IPS-NIHi11 (cell line): ENCODE measurements at places on chromosomes 6 and 20.

DNA sequence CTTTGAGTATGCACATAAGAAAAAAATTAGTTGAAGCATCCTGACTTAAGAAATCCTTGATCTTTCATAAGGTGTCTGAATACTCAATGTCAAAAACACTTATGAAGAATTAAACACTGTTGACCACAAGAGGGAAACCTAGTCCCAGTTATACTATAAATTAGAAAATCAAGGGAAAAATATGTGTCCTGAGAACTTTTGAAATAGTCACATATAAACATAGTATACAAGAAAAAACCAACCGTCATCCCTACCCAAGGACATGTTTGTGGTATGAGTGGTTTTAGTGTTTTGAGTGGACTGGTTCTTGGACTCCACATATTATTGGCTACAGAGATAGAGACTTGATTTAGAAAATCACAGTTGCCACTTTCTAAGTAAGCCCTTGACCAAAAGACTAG lies 7.6 kb upstream of the HLA-DRA start:
- DNase-seq = no peak

GRCh38 chr6:158808941-158809678 lies 10.1 kb downstream of the EZR start:
- DNase-seq = no peak

DNA sequence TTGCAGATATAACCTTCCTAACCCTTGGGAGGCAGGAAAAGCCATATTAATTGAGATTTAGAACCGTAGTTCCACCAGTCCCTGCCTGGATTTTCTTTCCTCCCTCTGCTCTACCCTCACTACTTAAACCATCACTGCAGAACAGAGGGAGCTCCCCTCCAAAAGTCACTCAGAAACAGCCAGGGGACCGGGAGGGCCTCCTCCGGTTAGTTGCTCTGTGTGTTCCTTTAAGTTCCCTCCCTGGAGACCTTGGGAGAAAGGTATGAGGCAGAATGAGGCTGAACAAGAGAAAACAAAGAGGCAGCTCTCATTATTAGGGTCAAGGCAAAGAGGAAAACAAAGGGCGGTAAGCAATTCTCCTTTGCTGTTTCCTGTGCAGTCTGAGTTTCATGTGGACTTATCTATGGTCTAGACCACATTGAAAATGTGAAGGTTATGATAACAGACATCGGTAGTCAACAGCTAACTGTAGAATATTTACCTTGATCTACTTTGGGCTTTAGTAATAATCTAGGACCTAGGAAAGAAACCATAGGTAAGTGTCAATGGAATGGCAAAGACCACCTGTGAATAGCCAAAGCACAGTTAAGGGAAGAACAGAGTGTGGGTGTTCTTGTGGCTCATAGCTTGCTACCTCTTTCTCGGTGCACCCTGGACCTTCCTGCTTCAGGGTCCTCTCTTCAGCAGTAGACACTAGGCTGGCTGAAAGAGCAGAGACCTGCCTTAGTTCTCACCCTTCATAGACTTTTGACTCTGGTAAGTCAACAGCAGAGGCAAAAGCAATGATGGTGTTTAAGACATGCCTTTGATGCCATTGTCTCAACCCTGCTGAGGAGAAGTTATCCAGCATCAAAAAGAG lies 250.9 kb upstream of the CITED2 start:
- no peak for DNase-seq

DNA sequence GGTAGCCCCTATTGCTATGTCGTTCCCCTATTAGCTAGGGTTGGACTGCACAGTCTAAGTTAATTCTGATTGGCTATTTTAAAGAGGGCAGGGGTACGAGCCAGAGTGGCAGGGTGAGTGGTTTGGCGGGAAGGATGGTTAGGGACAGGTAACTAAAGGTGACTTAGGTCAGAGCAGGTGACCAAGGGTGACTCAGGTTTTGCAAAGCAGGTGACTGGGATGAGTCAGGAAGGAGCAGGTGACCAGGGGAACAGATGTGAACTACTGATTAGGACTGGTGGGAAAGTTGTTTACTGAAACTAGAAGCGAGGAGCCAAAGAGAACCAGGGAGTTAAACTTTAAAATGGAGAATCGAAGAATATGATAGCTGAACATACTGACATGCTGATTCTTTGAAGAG lies 295.2 kb downstream of the GJA1 start:
- DNase-seq = no peak

GRCh38 chr6:21588481-21589351 lies 4.8 kb upstream of the SOX4 start:
- peak; percentile 43 for DNase-seq

DNA sequence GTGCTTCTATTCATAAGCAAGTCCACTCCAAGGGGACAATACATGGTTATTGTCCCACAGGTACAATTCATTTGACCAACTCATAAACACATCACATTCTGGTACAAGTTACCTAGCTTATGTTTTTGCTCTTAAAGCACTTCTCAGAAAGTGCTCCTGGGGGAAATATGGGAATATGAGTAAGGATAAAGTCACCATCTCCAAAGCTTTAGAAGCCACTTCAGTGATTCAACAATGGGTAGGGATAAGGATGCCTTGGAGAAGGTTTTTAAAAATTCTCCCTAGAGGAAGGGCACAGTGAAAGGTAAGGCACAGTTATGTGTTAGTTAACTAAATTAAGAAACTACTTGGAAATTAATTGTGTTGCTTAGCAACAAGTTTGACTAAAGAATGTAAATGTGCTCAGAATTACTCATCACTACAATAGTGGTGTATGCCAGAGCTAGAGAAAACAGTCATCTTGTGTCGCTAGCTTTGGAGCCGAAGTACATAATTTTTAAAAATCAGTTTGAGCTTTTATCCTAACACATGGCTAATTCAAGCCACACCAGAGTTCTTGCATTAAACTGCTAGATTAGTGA lies 39.5 kb upstream of the LAMP5 start:
- DNase-seq = no peak

DNA sequence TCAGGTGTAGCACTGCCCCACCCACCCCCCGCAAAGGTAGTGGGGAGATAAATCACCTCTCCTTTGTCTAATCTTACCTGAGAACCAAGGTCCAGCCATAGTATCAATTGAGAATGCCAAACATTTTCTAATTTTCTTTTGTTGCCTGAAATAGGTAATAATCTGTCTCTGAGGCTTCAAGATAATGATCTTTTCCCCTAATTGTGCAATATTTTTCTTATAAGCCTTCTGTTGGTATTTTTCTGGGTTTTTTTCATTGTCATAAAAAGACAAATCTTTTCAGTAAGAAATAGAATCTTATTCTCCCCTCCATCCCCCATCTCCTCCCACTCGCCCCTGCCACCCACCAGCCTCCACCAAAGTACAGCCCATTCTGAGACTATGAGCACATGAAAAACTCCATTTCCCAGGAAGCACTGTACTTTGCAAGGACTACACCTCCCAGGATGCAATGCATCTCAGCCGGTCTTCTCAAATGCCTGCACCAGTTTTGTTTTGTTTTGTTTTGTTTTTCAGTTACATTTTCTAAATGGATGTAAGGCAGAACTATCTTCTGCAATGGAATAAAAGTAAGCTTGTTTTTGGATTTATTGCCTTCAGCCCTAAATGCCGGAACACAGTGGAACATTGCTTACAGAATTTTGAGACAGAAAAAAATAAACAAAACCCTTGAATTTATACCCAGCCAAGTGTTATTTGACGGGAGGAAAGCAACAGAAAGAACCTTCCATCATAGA lies 268.0 kb downstream of the TFAP2A start:
- peak; percentile 71 for DNase-seq

- no peak for DNase-seq
Measured at GRCh38 chr6:103231181-103231580, 1628.5 kb downstream of the HACE1 start.

DNA sequence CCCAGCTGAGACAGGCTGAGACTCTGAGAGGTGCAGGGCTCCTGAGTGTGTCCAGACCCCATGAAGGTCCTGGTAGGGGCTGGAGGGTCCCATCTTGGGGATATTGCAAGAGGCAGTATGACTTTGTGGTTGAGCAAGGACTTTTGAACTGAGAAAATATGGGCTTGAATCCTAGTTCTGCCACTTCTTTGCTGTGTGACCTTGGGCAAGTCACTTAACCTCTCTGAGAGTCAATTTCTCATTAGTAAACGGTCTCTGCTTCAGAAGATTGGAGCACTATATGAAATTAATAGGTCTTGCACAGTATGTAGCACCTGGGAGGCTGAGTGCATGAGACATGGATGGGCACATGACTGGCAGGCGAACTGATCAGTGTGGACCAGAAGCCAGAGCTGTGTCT lies 42.7 kb downstream of the TFEB start:
- no peak for DNase-seq

DNA sequence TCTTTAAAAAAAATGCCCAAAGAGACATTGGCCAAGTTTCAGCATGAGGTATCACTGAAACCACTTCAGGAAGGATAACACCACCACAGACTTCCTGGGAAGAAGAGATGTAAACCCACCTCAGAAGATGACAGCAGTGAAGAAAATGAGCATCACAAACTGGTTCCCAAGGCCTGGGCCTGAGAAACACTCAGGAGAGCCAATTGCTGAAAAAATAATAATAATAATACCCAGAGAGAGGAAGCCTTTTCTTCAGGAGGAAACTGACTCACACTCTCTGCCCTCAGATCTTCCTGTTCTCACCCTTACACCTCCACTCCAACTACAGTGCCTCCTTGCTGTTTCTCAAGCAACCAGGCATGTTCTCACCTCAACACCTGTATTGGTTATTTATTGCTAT lies 68.1 kb upstream of the MAFB start:
- no peak for DNase-seq

DNA sequence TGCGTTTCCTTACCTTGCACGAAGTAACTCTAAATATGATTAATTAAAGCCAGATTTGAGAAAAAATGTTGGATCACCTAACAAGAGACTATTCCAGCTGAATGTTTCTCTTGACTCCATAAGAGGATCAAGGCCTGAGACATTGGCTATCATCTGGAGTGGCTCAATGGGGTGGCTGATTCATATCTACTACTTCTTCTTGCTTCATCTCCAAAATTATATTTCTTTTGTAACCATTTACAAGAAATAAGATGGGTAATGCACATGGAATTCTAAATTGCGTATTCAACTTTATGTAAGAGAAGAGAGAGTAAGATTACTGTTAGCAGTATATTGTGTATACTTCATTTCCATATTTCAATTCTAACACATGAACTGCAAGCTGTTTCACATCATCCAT lies 819.0 kb upstream of the EYS start:
- no peak for DNase-seq

GRCh38 chr6:44064089-44064947 lies 62.9 kb downstream of the MRPL14 start:
- DNase-seq = no peak

DNA sequence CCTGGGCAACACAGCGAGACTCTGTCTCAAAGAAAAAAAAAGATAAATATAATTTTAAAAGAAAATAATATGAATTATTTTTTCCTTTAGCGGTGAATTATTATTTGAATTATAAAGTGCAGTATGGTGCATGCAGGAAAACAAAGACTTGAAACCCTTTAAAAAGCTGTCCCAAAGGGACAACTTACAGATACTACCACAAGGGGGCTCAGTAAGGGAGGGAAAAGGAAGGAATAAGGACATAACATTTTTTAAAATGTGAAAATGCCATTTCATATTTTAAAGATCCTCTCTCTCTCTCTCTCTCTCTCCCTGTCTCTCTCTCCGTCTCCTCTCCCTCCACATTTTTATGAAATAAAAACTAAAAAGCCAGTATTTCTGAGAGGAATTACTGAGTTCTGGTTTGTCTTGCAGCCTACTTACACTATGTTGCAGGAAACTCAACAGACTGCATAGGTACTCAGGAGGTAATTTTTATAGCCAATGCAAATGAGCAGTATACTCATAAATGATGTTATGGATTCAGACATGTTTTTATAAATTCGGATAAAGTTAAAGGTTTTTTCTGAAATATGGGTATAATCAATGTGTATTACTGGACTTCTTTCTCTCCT lies 455.0 kb upstream of the GJE1 start:
- DNase-seq = peak; percentile 14
